ENCODE measurements at places on chromosomes 6 and 20.

GRCh38 chr20:38321959-38322598, 18.1 kb downstream of the BPI start:
- peak; percentile 57 for DNase-seq

DNA sequence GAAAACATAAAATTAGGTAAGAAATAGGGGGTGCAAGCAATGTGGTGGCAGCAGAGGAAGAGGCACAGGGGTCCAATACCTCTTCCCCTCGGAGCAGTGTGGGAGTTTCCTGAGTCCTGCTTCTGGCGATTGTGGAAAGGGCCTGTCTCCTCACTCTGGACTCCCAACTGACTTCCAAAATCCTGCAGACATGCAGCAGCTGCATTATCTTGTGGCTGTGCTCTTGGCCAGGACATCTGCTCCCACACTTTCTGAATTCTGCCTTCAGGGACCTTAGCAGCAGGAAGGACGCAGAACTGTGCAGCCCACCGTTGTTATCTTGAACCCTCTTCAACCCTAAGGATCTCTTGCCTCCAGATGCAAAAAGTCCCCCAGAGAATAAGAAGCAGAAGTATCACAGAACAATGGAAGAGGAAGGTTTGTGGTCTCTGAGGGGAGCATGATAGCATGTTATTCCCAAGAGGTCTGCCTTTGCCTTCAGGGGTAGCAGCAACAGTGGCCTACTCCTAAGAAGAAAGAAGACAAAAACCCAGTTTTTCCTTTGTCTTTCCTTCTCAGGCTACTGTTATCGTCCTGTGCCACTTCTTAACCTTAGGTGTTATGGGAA, 102.5 kb upstream of the EMILIN3 start:
- no peak for DNase-seq

GRCh38 chr20:38607351-38607750, 5.7 kb downstream of the ARHGAP40 start:
- DNase-seq = no peak

DNA sequence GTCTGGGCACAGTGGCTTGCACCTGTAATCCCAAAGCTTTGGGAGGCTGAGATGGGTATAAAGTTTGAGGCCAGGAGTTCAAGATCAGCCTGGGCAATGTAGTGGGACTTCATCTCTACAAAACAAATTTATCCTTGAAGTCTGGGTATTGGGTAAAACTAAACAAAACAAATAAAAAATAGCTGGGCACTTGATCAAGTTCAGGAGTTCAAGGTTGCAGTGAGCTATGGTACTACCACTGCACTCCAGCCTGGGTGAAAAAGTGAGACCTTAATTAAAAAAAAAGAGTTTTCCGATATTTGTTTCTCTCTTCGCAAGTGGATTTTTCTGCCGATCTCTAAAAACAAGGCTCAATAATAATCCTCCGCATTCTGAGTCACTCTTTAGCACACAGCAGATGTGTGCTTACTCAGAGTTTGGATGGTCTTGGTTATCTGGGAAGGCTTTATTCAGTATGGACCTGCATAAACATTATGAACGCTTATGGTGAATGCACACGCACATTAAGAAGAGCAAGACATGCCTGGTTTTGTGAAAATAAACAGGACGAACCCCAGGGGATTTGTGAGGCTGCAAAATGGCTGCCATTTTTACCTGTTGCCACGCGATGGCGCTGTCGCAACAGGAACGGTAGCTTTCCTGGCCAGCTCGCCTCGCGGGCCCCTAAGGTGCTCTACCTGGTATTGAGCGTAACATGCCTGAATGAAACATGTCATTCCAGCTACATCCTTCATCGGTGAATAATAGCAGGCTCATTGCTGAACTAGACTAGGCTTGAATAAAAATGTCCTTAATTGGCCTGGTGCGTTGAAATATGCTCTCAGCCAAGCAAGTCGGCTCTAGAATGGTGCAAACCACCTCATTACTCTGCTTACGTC, 6.0 kb downstream of the OPN5 start:
- peak; percentile 30 for DNase-seq

- no peak for DNase-seq
These were observed 117.5 kb downstream of the SAMD5 start for GRCh38 chr6:147625946-147626345.

GRCh38 chr6:169971081-169971861, 219.8 kb downstream of the ERMARD start:
- DNase-seq = no peak

GRCh38 chr6:19603721-19604120, 233.4 kb upstream of the ID4 start:
- DNase-seq = no peak

DNA sequence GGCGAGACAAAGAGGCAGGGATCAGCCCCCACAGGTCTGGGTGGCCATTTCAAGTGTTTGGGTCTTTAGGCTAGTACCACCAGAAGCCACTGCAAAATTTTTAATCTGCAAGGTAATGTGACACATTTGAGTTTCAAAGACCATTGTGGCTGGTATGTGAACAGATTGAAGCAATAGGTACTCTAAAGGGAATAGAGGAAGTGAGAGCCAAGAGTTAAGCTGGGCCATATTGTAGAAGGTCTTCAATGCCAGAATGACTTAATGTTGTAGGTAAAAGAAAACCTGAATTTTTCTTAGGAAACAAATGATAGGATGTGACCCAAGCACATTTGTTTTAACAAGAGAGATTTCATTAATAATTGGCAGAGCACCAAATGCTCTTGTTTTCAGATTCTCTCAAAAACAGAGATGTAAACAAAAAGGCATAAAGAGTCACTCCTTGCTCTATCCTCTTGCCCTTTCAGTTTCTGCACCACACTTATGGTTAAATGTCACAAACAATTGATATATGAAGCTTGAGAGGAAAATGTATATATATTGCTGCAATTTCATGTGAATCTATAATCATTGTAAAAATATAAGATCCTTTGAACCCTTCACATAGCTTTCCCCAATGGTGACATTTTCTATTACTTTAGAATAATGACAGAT, 307.1 kb upstream of the PLN start:
- no peak for DNase-seq

GRCh38 chr6:97865612-97866011, 582.6 kb upstream of the MMS22L start:
- DNase-seq = no peak

GRCh38 chr6:142947714-142948480, 2.9 kb upstream of the HIVEP2 start:
- no peak for DNase-seq

- no peak for DNase-seq
These were observed 107.2 kb downstream of the RNASET2 start for GRCh38 chr6:166848979-166849748.

DNA sequence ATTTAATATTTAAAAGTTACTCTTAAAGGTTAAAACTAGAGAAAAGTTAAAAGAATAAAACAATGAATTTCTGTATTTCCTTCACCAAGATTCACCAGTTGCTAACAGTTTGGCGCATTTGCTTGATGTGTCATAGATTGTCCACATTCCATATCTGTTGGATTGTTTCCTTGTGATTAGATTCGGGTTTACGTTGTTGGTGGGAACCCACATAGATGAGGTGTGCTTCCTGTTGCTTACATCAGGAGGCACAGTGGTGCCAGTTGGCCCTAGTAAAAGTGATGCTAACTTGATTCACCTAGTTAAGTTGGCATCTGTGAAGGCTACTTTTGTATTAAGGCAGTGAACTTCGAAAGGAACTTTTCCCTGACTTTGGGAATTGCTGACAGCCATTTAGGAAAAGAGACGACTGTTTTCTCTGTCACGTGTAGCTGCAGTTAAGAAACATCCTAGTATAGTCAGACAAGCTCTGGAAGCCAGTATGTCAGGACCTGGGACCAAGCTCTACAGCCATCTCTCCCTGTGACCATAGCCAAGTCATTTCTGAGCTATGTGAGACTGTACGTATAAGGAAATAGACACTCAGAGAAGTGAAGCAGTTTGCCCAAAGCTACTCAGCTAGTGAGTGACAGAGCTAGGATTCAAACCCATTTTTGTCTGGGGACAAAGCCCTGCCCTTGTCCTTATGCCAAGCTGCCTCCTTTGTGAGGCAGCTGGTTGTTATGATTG, 49.0 kb downstream of the PPARD start:
- DNase-seq = peak; percentile 96

DNA sequence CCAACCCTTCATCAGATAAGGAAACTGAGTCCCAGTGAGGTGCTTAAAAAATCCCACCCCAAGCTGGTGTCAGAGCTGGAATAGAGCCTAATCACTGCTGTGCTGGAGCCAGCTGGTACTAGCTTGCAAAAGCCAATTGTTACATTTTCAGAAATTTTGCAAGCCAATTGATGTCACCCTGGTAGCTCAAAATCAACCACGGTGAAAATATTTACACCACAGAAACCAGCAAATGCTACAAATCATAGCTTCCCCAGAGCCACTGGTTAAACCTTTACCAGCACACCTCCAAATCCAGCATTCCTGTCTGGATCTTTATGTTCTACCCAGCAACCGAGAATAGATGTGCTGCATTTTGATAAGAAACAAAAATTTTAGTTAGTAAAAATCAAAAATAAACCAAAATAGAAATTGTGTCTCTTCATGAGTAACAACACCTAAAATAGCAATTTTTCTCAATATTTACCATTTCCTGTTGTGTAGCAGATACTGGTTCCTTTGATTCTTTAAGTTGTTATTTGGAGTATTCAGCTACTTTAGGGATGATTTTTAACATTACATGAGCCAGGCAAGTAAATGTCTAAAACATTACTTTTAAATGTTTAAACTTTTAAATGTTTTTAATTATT, 7.2 kb upstream of the LCA5 start:
- no peak for DNase-seq

DNA sequence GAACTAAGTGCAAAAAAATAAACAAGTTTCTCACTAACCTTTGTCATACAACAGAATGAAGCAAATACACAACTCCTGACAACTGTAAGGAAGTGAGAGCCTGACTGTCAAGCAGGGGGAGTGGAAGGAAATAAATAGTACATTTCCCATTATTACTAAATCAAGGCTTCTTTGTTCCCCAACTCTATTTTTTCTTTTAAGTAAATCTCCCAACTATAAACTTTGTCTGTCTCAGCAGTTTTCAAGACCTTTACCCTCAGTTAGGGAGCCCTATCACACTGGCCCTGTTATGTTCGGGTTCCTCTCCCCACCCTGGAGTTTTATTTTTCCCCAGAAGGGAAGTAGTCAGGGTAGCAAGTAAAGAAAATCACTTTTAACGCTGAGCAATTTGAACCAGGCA, 24.1 kb upstream of the IPCEF1 start:
- DNase-seq = no peak

All from A172 (cell line).